Left lobe of liver (tissue), 2 donors: ENCODE measurements at places on chromosomes 3 and 15. TPM values are rescaled to one million over a fixed set of nuclear protein-coding genes. Genes with fewer than 3 reads are reported as not detected.

DNA sequence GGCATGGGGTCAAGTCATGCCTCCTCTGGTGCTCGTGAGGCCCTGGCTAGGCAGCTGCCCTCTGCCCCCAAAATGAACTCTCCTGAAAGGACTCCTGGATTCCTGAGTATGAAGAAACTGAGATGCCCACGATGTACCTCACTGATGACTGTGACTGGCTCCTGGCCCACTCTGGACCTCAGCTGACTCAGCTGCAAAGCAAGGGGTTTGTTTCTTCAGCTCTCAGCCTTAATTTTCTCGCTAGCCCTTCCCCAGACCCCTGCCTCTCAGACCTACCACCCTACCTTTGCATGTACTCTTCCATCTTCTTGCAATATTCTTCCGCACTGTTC lies 5.2 kb upstream of the GNAI2 start:
- no peak for DNase-seq

- DNase-seq: no peak
Observed at GRCh38 chr15:56737791-56738190, 4.5 kb upstream of the ZNF280D start.

DNA sequence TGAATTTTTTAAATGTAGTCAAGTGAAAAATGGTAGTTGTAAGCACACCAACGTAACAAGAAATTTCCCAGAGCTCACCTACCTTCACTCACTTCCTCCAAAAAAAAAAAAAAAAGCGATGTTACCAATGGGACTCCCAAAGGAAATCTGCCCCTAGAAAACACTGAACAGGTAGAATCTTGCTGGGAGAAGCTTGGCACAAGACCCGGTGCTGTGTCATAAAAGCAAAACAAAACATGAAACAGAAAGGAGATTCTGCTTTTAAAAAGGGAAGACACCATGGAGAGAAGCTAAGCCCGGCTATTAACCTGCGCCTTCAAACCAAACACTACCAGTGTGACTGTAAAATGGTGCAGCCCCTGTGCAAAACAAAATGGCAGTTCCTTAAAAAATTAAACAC lies 40.5 kb downstream of the PGPEP1L start:
- no peak for DNase-seq

DNA sequence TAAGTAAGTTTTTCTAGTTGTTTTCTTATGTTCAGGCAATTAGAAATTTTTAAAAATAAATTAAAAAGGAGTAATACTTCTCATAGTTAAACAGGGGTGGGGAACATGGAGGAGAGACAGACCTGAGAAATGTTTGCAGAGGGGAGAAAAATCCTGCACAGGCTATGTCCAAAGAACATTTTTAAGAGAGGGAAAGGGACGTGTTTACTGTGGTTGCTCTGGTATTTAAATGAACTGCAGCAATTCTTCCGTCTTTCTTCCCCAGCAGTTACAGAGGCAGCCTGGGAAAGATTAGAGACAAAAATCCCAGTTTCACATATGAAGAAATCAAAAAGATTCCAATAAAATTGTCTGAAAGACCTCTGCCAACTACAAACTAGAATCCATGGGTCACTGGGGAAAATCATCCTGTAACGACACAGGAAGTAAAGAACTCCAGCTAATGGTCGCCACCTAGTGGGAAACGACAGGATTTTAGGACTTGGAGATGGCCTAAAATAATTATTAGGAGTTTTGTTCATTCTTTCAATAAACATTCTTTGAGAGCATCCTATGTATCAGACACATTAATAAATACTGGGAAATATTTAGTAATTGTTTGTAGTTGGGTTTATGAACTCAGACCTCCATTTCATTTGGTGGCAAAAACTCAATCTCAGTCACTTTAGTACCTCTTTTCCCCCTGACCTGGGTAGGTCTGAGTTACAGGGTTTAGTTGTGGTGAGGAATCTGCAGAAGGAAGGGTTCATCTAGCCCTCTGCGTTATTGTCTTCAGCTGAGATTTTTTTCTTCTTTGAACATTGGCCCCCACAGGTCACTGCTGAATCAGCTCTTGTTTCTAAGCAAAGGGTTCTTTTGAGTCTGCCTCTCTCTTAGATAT lies 69.9 kb upstream of the GOLIM4 start:
- DNase-seq: peak; percentile 52

GRCh38 chr3:46406788-46407611 lies at the start of the genes CCR5AS and CCRL2:
CCR5AS (minus strand) TSS chr3:46407066.
CCRL2 (plus strand) TSS chr3:46407259; CDS start chr3:46408080, 821 bp downstream.
- DNase-seq: peak; percentile 58

DNA sequence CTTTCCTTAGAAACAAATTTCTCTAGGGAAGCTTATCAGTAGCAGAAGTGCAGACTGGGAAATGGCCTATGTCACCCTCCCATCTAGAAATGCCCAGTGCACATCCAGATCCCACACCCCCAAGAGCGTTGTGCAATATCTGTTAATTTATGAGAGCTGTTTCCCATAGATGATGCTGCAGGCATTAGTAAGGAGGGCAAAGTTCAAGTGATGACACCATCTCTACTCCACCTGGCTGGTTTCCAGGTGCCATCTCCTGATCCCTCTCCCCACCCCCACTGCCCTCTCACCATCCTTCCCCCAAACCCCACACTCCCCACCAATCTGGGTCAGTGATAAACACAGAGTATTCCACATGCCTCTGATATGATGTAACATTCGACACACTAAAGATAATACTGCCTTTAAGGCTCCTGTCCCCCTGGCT lies 39.4 kb downstream of the AGTR1 start:
- peak; percentile 80 for DNase-seq

DNA sequence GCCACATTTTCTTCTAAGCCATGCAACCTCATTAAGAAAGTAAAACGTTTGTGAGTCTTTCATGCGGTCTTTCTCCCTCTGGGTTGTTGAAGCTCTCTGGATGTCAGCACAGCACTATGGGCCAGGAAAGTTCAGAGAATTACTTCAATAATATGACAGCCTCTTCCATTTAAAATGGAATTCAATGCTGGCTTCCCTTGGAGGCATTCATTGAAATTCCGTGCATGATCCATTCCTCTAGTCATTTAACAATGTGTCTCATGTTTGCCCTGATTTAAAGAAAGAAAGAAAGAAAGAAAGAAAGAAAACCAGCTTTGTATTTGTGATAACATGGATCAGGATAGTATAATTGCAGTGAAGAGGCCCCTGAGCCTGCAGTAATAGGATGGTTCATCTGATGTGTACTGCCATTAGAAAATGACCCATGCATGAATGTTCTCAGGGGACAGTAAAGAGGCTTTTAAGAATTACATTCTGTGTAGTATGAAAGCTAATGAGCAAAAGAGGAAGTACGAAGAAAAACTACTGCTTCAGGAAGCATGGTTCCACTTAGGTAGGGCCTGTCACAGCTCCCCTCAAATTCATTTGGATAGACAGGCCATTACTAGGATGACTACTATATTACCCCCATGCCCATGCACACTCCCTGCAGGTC lies 146.0 kb downstream of the ARPP21 start:
- DNase-seq: no peak

- no peak for DNase-seq
Observed at GRCh38 chr3:23075496-23075895, 127.6 kb upstream of the UBE2E2 start.

- DNase-seq: no peak
Observed at GRCh38 chr3:36597422-36597821, 166.9 kb downstream of the DCLK3 start.

- DNase-seq: no peak
Observed at GRCh38 chr3:187678726-187679268, 8.6 kb upstream of the SST start.

DNA sequence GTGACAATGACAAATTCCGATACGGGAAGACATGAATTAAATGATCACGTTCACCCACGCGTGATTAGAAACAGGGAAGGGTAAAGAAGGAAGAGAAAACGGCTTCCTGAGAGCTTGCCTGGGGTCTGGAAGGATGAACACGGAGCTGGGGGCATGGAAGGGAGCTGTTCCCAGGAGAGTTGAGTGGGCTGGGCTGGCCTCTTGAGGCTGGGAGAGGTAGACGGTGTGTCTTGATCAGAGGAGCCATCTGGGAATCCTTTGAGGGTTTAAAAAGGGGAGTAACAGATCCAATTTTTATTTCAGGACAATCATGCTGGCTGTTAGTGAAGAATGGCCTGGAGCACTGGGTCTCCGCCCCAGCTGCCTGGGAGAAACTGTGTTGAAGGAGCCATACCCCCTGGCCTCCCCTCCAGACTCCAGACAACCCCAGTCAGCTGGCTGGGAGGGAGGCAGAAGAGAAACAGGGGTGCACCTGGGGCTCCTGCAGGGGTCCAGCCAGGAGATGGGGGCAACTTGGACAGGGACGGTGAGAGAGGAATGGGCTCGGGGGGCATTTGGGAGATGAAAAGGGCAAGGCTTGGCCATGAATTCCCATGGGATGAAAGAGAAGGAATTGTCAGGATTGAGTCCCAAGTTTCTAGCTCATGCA lies 53.6 kb upstream of the CGNL1 start:
- DNase-seq: no peak

DNA sequence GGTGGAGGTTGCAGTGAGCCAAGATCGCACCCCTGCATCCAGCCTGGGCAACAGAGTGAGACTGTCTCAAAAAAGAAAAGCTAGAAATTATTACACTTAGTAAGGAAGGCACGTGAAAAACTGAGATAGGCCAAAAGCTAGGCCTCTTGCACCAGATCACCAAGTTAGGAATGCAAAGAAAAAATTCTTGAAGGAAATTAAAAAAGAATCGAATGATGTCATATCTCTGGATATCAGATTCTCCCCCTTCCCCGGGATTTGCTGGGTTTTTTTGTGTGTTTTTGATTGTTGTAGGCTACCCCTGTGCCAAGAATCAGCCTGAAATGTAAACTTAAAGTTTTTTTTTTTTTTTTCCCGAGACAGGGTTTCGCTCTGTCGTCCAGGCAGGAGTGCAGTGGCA lies 17.4 kb downstream of the PTPN23 start:
- DNase-seq: no peak

DNA sequence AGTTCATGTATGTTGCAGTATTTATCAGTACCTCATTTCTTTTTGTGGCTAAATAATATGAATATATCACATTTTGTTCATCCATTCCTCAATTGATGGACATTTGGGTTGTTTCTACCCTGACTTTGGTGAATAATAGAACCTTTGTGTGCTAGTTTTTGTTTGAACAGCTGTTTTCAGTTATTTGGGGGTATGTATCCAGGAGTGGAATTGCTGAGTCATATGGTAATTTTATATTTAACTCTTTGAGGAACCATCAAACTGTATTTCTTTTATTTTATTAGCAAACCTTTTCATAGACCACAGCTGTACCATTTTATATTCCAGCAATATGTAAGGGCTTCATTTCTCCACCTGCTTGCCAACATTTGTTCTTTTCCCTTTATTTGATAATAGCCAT lies 38.4 kb upstream of the RBM5 start:
- DNase-seq: no peak

DNA sequence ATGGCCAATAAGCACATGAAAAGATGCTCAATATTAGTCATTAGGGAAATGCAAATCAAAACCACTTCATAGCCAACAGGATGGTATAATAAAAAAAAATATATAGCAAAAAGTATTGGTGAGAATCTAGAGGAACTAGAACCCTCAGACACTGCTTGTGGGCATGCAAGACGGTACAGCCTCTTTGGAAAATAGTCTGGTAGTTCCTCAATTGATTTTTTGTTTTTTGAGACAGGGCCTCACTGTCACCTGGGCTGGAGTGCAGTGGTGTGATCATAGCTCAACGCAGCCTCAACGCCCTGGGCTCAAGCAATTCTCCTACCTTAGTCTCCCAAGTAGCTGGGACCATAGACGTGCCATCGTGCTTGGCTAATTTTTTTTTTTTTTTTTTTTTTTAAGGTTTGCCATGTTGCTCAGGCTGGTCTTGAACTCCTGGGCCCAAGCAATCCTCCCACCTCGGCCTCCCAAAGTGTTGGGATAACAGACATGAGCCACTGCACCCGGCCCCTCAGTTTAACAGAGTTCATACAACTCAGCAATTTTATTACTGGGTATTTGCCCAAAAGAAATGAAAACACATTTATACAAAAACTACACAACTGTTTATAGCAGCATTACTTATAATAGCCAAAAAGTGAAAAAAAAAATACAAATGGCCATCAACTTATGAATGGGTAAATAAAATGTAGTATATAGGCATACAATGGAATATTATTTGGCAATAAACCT lies 5.1 kb downstream of the PRC1 start:
- DNase-seq: no peak

DNA sequence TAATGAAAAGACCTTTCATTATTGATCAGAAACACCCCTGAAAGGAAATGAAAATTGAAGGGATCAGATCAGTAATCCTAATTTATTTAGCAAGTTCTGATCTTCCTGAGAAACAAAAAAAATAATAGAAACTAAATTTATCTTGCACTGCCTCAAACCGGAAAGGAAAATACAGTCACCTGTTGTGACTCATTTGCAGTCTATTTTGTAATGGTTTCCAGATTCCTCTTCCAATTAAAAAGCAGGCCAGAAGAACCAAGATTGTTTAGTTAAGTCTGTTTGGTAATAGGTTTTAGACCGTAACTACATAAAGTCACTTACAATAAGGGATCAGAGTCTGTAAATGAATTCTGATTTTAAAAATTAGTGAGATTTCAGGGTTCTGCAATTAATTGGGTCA lies 49.7 kb upstream of the ATOSA start:
- no peak for DNase-seq

GRCh38 chr3:25945836-25946235 lies 155.9 kb downstream of the OXSM start:
- DNase-seq: no peak

- no peak for DNase-seq
Observed at GRCh38 chr15:79025201-79025600, 65.4 kb downstream of the RASGRF1 start.

DNA sequence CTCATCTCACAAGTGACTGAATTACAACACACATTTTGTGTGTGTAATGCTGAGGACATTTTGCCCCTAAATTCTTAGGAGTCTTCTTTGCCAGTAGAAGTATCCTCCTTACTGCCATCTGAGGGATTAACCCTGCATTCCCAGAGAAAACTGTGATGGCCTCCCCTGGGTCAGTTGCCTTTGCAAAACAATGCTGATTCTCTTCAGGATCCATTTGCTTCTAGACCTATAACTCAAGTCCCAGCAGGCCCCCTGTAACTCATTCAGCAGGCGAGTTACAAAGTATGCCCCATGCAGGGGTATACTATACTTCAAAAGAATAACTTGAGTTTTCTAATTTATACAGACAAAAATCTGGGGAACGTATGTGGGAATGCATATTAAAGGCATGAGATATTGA lies 6.6 kb upstream of the MCF2L2 start:
- DNase-seq: no peak

GRCh38 chr15:63545520-63545919 lies 41.1 kb downstream of the USP3 start:
- DNase-seq: no peak

Gene PLOD2
- 25.7 TPM for total RNA-seq

Gene SHC4
- 0.15 TPM for total RNA-seq

Gene TMEM45A
- total RNA-seq: 62.7 TPM

Gene BAHD1
- 12.8 TPM for total RNA-seq

Gene CGNL1
- 42.9 TPM for total RNA-seq

Gene CCDC39
- not detected for total RNA-seq

Gene LSAMP
- total RNA-seq: 0.28 TPM

Gene GOLGA8K
- 0.40 TPM for total RNA-seq

Gene FSD2
- not detected for total RNA-seq
